ENCODE measurements at places on chromosomes 3 and 15. TPM values are rescaled to one million over a fixed set of nuclear protein-coding genes. Genes with fewer than 3 reads are reported as not detected.
A peak's percentile ranks its signal among the peaks of the same experiment; 100 is the strongest.

DNA sequence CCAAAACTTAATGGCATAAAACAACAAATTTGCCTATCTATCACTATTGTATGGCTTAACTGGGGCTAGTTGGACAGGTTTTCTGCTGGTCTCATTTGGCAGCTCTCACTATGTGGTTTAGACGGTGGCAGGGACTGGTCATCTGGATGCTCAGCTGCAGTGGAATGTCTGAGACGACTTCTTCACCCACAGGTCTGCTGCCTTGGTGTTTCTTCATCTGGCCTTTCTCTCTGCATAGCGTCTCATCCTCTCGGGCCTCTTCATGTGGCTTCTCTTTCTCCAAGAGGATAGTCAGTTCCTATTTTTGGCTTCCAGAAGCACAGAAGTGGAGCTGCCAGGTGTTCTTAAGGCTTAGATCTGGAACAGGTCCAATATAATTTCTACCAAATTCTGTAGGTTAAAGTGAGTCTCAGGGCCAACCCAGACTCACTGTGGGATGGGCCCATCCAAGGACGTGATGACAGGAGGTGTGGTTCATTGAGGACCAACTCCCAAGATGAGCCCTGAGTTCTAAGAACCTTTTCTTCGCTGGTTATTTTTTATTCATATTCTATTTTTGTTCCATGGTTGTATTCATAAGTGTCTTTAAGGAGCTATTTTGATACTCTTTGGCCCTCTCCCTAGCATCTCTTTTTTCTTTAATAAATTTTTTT lies 18.6 kb downstream of the UBE2Q2 start:
- H3K4me1 ChIP-seq, result peaks cover 34% of the 10 kb centered on the region
- no peak overlapping the region for H3K4me3 ChIP-seq
- H3K27ac ChIP-seq, result no peak overlapping the region
- H3K36me3 ChIP-seq, result no peaks in the 10 kb centered on the region
- DNase-seq, result no peak

Gene PLA2G4E
- 1.0 TPM for total RNA-seq

GRCh38 chr15:90154861-90155626 lies 46.1 kb upstream of the SEMA4B start:
- no peaks in the 10 kb centered on the region for H3K36me3 ChIP-seq
- no peak for DNase-seq
- no peak overlapping the region for H3K27ac ChIP-seq
- H3K27me3 ChIP-seq, result peaks cover 4% of the 10 kb centered on the region
- no peak overlapping the region for H3K4me3 ChIP-seq

Gene SLC12A1
- not detected for total RNA-seq

DNA sequence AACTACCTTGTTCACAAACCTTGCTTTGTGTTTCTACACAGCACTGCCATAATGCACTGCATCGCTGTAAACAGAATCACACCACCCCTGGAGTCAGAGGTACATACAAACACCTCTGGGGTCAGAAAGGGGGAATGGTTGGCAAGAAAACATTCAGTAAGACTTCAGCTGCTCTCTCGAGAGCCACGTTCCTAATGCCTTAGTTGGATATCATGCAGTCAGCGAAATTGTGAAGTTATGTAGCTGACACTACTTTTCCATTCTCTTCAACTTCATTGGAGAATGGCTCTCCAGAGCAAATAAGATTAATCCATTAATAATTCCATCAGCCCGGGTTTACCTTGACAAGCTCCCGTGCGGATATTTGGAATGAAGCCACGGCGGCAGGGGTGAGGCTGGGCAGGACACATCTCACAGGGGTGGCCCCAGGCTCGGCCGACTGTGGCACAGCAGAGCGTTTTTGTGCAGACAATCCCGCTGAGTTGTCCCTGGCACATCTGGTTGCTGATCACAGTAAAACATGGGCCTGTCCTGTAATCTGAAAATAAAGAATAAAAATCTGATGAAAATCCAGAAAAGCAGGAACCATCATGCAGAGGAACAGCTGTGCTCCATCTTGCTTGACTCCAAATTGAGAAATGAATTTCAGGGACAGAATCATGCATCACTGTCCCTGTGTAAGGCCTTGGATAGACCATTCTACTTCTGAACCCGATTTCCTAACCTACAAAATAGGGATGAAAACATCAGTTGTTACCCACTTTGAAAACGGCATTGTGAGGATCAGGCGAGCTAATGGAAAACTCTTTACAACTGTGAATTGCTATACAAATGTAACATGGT lies 108.0 kb downstream of the FBN1 start:
- no peak for DNase-seq
- no peak overlapping the region for H3K4me3 ChIP-seq
- H3K27ac ChIP-seq, result no peak overlapping the region
- H3K36me3 ChIP-seq, result no peaks in the 10 kb centered on the region

DNA sequence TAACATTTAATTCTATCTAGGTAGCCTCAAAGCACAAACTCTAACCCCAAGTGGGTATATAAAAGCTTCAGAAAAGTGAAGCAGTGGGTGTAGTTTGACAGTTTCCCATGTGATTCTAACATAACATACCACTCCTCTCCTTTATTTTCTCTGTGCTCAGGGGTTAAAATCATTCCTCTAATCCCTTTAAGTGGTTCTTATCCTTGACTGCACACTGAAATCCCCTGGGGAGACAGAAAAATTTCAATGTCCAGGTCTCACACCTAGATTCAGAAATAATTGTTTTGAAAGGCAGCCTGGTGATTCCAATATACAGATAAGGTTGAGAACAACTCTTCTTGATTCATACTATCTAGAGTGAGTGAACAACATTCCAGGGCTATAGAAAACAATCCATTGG lies 986.4 kb downstream of the ROBO1 start:
- peak overlapping the region; percentile 7 for H3K27ac ChIP-seq
- H3K4me3 ChIP-seq, result no peak overlapping the region
- H3K27me3 ChIP-seq, result peaks cover 3% of the 10 kb centered on the region

DNA sequence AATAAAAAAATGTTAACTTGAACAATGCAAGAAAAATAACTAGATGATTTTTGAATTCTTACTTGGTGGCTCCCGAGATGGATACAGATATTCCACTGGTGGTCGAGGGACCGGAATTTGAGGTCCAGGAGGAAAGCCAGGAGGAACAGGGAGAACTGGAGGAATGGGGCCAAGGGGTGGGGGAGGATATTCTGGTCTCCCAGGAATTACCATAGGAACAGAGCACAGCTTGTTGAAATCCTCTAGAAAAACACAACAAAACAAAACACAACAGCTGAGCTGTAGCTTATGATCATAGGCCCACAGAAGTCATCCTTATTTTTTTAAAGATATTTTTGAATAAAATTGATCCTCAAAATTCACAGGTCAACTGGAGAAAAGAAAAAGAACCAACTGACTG lies 129.4 kb downstream of the FBN1 start:
- H3K4me3 ChIP-seq, result no peak overlapping the region
- no peaks in the 10 kb centered on the region for H3K4me1 ChIP-seq
- H3K27me3 ChIP-seq, result no peaks in the 10 kb centered on the region
- H3K27ac ChIP-seq, result no peak overlapping the region
- DNase-seq, result no peak

Gene ARGFX
- not detected for total RNA-seq

Gene NT5DC2
- 308 TPM for total RNA-seq

Gene CD276
- total RNA-seq, result 192 TPM

Gene TRH
- 1.7 TPM for total RNA-seq

GRCh38 chr3:114213292-114213626 lies 24.1 kb downstream of the ZNF80 start:
- H3K4me3 ChIP-seq, result no peak overlapping the region
- H3K27ac ChIP-seq, result no peak overlapping the region
- peaks cover 7% of the 10 kb centered on the region for H3K4me1 ChIP-seq
- H3K27me3 ChIP-seq, result no peaks in the 10 kb centered on the region
- DNase-seq, result no peak
- no peaks in the 10 kb centered on the region for H3K36me3 ChIP-seq

Measured in glutamatergic neuron (in vitro differentiated cells).